Trophoblast cell (in vitro differentiated cells and primary cell): ENCODE measurements at places on chromosomes 6 and 20.

DNA sequence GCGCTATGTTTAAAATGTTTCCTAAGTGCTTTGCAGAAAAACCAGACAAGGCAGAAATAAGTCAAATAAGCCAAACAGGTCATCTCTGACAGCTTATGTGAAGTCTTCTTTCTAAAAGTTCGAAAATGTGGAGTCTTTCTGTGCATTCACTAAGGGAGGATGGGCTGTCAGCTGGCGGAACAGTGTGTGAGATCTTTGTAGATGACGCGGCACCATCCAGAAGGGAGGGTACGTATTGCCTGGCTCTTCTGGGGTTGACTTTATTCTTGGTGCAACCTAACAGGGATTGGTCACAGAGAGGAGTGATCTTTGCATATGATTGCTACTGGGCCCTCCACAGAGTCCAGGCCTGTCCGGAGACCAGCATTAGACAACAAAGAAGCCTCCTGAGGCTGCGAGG, 114.5 kb upstream of the EDN1 start:
- DNase-seq, result peak; percentile 35

DNA sequence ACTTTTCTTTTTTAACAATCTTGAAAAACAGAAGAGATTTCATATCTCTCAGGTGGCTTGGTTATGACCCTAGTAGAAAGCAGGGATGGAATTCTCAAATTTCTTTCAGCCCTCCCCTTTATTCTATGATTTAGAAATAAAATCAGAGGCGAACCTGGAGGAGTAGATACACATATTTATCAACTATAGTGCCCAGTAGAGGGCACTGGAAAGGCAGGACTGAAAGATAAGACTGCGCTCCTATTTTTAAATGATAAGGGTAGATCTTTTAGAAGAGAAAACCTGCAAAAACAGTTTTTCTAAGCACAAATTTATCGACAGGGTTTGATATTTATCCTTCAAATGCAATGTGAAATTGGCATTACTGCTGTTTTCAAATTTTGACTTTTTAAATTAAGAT, 1296.6 kb downstream of the EPHA7 start:
- peak; percentile 3 for DNase-seq

DNA sequence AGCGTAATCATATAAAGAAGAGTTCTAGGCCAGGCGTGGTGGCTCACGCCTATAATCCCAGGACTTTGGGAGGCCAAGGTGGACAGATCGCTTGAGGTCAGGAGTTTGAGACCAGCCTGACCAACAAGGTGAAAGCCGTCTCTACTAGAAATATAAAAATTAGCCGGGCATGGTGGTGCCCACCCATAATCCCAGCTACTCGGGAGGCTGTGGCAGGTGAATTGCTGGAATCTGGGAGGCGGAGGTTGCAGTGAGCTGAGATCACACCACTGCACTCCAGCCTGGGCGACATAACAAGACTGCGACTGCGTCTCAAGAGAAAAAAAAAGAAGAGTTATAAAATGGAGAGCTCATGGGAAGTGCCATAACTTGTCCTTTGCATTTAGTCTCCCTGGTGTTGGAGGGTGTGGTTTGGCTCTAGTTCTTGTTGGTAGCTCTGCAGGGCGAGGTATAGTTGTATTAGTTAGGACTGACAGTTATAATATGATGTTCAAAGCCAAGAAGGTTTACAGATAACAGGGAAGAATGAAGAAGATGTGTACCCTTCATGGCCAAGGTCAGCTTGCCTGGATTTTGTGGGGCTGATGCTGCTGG, 54.8 kb downstream of the UTRN start:
- DNase-seq, result no peak

DNA sequence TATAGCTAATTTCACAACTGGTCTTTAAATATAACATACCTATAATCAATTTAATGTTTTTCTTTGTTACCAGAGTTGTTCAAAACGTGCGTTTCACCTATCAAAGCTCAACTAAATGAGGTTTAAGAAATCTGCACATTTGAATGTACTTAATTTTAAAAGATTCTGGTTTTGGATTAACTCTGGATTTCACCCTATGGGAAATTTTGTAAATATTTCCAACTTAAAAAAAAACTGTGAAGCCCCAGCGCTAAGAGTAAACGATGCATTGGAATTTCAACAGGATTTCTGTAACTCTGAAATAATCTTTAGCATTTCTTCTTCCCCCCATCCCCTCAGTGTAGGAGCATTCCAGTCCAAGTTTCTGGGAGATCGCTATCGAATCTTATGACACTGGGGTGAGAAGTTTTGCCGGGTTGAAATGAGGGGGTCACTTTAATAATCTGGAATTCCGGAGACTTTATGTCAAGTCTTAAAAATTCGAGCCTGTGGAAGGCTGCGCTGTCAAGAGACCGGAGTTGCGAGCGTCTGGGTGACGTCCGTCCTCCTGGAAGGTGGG, 643 bp upstream of the MAP3K4 start:
- DNase-seq, result no peak

DNA sequence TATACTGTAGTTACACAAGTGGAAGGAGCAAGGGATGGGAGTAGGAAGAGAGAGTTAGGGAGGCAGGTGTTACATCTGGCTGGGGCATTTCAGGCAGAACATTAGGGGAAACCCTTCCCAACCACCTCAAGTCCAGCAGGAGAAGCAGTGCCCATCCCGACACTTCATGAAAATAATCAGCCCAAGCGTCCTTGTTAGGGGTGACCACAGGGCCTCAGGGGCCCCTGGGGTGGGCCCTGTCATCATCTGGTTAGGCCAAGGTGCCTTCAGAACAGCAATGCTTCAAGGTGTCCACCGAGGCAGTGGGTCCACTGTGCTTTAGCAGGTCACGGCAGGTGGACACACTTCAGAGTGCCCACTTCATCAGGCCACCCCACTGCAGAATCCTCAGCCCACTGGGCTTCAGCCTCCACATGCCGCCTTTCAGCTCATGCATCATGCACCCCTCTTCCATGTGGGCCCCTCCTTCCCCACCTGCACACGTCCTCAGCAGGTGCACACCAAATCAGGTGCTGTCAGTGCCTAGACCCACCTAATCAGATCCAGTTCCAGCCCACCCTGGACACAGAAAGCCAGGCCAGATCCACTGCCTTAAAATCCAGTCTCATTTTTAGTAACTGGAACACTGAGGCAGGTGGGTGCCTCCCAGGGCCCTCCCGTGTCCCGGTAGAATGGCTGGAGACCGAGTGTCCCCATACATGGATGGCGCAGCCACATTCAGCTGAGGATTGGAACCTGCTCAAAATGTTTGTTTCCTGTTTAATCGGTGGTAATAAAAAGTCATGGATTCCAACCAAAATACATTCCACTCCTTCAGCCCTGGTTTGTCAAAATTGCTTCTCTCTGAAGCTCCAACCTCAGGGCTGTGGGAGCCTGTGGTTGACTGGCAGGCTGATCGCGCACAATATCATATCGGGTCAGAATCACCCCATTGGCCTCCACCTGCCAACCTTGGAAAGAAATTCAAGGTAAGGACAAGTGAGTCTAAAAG, 99.5 kb downstream of the ANKRD60 start:
- DNase-seq, result no peak

GRCh38 chr20:40698281-40698680, 9.2 kb upstream of the MAFB start:
- DNase-seq, result no peak

GRCh38 chr6:14472255-14472985, 354.8 kb downstream of the CD83 start:
- DNase-seq, result no peak

DNA sequence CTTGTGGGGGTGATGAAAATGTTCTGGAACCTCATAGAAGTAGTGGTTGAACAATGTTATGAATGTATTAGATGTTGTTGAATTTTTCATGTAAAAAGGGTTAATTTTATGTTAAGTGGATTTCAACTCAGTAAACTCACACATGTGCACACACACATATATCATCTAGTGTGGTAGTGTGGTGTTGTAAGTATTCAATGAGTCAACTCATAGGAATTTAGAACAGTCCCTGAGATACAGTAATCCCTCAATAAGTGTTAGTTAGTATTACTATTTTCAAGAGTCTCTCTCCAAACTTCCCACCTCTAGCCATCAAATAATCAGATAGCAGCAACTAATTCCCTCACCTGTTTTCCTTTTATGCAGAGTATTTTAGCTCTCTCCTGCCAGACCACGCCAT, 563.1 kb upstream of the JARID2 start:
- DNase-seq, result peak; percentile 42

GRCh38 chr6:13445005-13445743, 42.2 kb downstream of the GFOD1 start:
- DNase-seq, result no peak

GRCh38 chr6:26598267-26598666, 1.5 kb downstream of the ABT1 start:
- no peak for DNase-seq

DNA sequence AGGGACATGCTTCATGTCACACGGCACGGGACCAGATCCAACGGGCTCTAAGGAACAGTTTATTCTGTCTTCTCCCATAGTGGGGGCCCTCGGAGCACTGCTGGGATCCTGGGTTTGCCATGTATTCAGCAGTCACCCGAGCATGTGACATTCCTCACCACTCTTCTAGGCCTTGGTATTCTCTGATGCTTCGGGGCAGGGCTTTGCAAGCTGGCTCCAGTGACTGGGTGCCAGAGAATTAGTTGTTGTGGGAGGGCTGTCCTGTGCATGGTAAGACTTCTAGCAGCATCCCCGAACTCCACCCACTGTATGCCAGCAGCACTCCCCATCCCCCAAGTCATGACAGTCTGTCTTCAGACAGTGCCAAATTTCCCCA, 5.4 kb downstream of the CCN5 start:
- DNase-seq, result no peak

DNA sequence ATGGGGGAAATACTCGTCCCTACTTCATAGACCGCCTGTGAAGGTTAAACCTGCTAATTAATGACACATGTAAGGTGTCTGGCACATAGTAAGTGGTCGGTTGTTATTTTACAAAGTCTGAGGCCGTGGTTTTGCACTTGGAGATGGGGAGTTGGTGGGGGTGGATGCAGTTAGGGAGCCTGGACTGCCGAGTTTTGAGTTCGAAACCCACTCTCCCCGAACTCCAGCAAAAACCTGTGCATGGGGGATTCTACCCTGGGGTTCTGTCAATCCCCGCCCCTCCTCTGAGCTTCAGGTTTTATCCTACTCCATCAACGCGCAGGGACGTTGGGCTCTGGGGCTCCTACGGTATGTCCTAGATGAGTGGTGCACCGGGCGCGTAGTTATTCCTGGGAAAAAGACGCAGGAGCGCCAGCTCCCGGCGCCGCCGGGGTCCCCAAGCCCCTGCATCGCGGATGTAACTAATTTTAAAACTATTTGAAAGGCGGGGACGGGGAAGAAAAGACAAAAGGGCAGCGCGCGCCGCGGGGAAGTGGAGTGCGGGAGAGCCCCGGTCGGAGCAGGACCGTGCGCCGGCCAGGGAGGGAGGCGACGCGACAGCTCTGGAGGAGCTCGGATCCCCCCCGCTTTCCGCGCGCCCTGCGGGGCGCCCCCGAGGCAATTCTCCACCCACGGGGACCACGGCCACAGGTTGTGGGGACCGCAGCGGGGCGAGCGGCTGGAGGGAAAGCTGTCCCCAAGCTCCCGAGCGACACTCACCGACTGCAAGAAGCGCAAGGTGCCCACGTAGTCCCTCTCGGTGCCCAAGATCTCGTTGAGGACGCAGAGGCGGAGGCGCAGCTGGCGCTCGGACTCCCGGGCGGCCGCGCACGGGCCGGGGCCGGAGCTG, 672 bp downstream of the PREX1 start:
- DNase-seq, result no peak

DNA sequence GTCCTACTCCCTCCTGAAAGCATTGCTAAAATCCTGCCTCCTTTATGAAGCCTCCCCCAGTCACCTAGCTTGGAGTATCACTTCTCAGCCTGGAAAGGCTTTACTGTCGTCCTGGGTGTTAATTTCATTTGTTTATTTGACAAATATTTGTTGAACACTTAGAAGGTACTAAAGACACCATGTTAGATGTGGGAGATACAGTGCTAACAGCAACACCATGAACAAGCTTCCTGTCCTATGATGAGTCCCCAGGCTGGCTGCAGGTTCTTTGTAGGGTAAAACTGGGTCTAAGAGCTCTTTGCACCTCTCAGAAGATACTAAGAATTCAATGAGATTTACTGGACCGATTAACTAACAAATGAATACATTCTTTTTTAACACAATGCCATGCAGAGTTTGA, 109.2 kb upstream of the TMEM170B start:
- DNase-seq, result no peak

GRCh38 chr6:93416571-93417420, 2.6 kb downstream of the EPHA7 start:
- no peak for DNase-seq
